ENCODE measurements at places on chromosomes 5 and 9.
A peak's percentile ranks its signal among the peaks of the same experiment; 100 is the strongest.

GRCh38 chr9:9045572-9045971, 1246.0 kb upstream of the DMAC1 start:
- DNase-seq: no peak

DNA sequence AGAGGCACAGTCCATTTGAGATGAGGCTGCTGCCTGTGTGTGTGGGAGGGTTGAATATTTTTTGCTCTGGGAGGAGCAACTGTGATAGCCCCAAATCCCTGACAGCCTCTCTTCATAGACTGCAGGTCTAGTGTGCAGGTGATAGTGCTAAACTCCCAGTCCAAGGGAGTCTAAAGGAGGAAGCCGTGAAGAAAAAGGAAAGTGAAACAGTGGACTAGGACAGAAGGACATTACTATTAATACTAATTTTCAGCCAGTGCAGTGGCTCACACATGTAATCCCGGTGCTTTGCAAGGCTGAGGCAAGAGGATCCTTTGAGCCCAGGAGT, 295.0 kb downstream of the PDE4D start:
- no peak for DNase-seq

GRCh38 chr5:52822437-52822836, 34.7 kb downstream of the ITGA1 start:
- DNase-seq: no peak

DNA sequence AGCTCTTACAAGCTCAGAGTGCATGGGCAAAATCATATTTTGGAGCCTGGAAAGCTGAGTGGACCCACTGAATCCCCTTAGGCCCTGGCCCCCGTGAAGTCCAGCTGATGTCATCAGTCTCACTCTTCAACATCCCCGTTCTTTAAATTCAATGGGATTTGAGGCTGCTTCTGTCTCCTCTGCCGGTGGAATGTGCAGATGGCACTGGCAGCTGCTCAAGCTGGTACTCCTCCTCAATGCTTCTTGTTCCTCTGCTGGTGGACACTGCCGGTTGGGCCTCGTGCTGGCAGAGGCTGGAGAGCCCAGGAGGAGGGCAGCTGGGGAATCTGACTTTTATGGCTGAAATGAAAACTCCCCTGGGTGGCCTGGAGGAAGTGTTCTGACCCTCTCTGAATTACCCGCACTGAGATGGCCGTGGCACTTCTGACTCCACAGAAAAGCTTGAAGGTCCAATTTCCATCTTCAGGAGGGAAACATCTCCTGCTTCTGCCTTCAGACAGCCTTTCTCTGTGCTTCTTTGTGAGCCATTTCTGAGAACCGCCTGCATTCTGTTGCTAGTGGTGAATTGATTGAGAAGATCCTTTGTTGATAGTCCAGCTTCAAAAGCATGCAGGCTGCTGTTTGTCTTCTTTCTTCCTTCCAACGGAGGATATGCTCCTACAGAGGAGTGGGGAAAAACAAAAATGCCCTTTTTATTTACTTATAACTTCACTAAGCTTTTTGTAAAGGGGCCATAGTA, 298.9 kb downstream of the TMEM38B start:
- no peak for DNase-seq

DNA sequence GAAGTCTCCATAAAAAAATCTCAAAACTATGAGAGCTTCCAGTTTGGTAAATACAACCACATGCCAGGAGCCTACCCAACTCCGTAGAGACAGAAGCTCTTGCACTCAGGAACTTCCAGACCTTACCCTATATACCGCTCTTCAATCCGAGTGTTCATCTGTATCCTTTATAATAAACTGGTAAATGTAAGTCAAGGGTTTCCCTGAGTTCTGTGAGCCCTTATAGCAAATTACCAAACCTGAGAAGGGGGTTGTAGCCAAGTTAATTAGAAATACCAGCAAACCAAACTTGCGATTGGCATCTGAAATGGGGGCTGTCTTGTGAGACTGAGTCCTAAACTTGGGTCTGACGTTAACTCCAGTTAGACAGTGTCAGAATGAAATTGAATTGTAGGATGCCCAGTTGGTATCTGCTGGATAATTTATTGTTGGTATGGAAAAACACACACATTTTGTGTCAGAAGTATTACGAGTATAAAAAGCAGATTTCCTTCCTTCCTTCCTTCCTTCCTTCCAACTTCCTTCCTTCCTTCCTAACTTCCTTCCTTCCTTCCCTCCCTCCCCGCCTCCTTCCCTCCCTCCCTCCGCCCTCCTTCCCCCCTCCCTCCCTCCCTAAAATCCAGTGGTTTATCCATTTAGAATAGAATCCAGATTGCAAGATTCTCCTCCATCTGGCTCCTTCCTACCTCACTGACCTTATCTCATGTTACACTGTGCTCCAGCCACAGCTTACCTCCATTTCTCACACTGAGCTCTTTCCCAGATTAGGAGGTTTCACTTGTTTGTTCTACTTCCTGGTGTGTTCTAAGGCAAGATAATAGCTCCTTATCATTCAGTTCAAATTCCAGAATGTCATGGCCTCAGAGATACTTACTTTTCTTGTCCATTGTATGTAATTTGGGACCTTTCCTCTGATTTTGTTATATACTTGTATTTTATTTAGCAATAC, 196.7 kb downstream of the WDR70 start:
- no peak for DNase-seq

DNA sequence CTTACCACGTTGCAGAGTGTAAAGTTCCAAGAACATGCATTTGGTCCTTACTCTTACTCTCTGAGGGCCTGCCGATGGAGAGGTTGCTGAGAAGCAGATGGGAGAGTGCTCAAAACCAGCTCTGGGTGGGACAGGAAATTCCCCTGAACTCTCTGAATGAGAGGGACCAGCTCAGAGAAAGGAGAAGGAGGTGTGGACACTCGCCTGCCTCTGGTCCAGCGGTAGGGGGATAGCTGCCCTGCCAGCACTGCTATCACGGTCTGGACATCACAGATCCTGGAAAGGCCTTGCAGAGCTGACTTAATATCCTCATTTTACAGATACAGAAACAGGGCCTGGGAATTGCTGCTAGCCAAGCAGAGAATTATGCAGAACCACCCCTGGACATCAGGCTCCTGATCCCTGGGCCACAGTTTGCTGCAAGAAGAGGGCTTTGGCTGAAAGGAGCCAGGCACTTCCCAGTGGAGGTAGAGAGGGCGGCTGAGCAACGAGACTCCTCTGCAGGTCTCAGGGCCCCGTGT, 4.9 kb downstream of the TRAF1 start:
- no peak for DNase-seq

DNA sequence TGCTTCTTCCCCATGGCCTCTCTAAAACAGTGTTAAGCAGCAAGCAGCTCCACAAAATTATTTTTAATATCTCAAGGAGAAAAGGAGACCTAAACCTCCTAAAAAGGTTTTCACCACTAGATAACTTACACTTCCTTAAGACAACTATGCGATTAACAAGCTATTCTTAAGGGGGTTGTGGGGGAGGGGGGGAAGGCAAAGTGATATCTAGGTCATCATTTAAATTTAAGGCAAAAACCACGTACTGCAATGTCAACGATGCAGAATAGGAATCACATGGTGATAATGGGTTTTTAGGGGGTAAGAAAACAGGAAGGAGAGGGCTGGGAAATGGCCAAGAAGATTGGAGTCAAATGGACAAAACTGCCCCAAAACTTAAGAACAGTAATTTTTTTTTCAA, 32.6 kb downstream of the CSNK1A1 start:
- DNase-seq: no peak

DNA sequence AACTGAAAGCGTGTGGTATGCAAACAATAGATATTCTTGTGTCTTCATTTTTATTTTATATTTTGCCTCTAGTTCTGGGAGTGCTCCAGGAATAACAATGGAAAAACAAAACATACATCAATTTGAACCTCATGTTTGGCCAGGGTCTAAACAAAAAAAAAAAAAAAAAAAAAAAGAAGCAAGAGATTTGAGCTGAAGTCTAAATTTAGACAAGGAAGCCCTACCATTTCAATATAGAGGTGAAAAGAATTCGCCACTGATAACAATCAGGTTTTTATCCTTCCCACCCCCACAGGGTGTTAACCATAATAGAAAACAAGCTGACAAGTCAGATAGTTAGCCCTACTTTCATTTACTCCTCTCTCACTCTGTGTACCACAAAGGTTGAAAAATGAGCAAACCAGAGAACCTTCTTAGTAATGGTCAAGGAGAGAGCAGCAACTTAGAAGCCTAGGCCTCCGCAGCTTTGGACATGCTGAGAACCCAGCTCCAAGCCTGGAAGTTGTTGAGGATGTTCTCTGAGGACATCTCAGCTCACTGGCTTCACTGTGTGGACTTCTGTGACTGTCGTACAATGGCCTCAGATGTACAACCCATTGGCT, 118.2 kb upstream of the HMHB1 start:
- DNase-seq: no peak

- no peak for DNase-seq
These were observed 27.4 kb downstream of the QRFP start for GRCh38 chr9:130869250-130869649.

GRCh38 chr5:171102877-171103610, 206.0 kb upstream of the TLX3 start:
- no peak for DNase-seq

GRCh38 chr9:13971966-13972655, 341.8 kb downstream of the NFIB start:
- no peak for DNase-seq

- no peak for DNase-seq
These were observed 50.9 kb upstream of the EQTN start for GRCh38 chr9:27347889-27348288.

DNA sequence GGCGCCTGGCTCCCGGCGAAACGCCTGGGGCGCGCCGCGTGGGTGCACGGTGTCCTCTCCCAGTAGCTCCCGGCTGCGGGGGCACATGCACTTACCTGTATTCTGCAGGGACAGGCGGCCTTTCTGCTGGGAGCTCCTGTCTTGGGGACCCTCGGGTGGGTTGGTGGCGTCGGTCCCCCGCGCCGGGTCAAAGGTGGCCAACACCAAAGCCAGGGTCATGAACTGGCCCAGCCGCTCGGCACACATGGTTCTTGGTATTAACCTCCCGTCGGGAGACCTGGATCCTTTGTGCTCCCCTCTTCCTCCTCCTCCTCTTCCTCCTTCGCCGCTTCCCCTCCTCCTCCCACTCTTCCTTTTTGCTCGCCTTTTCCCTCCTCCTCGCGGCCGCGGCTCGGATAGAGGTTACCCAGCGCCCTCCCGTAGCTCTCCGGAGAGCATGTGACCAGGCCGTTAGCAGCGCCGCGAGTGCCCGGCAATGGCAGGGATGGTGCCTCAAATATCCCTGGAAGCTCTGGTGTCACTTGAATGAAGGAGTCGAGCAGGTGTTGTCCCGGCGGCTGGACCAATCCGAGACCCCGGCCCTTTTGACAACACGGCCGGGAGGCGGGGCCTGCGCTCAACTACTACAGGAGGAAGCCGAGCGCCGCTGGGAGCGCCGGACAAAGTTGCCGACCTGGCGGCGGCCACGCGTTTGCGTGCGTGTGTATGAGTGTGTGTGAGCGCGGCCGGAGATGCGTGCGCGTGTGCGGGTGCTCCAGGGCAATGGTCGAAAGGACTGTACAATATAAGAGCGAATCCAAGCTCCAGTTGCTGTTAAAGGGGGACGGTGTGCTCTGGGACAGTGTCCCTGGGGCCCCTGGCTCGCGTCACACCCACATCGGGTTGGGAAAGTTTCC, at the start of gene STC2:
Gene STC2 (minus strand): TSS at position 467 of the 896 bp plus-strand sequence. CDS start 221 bp downstream, at position 246.
- peak; percentile 84 for DNase-seq

DNA sequence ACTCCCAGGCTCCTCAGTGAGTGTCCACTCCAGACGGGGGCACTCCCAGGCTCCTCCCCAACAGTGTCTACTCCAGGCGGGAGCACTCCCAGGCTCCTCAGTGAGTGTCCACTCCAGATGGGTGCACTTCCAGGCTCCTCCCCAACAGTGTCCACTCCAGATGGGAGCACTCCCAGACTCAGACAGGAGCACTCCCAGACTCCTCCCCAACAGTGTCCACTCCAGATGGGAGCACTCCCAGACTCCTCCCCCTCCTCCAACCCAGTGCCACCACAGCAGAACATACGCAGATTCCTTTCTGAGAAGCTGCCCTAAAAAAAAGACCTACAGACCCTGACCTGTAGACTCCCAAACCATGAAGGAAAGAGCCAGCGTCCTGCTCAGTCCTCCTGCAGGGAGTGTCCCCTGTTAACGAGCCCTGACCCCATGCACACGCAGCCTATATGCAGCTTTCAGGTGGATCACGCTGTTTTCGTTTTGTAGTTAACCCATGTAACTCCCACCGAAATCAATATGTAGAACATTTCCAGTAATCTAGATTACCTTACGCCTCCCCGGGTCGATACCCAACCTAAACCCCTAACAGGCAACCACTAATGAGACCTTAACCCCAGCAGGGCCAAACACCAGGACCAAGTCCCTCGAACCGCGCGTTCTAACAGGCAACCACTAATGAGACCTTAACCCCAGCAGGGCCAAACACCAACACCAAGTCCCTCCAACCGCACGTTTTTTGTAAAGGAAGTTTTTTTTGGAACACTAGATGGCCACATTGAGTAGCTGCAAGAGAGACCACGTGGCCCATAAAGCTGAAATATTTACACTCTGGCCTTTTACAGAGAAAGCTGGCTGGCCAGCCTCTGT, 15.7 kb downstream of the PNPLA7 start:
- no peak for DNase-seq

DNA sequence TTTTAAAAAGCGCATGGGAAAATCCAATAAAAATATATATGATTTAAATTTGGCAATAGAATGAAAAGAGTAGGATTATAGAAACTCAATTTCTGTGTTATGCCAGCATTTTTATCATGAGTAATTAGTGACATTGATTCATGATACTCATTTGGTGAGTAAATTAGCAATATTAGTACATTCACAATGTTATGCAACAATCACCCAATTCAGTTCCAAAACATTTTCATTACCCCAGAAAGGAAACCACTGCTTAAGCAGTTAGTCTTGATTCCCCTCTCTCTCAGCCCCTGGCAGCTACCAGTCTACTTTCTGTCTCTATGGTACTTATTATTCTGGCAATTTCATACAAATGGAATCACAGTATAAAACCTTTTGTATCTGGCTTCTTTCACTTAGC, 27.0 kb downstream of the OSMR start:
- no peak for DNase-seq

GRCh38 chr5:52356311-52356918, 431.3 kb upstream of the ITGA1 start:
- DNase-seq: no peak

DNA sequence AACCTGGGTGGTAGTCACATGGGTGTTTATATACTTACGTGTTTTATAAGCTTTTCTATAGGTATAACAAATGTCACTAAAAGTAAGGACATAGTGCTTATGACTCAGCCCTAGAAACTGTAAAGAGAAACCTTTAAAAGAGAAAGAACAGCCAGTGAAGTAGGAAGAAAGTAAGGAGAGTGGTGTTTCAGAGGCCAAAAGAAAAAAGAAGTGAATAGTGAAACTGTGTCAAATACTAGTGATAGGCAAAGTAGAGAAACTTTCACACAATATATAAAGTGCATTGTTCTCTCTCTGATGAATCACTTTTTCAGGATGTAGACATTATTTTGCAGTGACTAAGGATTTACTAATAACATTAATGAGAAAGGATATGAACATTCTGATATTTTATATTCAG, 74.2 kb upstream of the SUSD1 start:
- DNase-seq: no peak
